NCI-H1105 (cell line): ENCODE measurements at places on chromosomes 1 and 21.

GRCh38 chr1:38994196-38994595 is 3.1 kb downstream of the AKIRIN1 start:
- DNase-seq = no peak

DNA sequence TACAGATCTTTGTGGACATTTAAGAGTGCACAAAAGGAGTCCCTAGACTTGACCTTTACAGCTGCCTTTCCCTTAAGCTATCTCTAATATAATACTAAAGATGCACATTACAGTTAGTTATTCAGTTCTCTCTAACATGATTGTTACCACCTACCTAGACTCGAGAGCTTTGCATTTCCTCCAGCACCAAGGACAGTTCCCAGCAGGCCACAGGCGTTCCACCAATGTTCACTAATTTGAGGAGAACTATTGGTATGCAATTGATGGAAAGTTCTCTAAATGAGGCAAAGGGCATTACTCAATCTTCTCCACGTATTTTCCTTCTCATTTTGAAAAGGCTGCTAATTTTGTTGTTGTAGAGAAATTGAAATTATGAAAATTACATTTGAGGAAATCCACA is 5.4 kb upstream of the NTNG1 start:
- no peak for DNase-seq

DNA sequence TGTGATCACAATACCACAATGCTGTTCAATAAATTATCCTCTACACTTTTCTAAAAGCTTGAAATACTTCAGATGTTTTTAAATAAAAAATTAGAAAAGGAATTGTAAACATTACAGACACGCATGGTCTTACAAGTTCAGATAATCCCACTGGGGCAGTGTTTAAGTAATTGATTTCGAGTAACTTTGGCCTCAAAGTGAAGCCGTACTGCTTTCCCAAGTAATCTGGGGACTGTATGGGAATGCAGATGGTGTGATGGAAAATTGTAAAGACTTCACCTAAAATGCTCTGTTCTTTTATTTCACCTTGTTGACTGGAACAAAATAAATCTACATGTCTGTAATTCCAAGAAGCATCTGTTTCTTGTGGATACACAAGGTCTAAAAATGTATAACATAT is 401.7 kb upstream of the LYPLAL1 start:
- DNase-seq = no peak

GRCh38 chr1:164716992-164717703 is 158.2 kb downstream of the PBX1 start:
- no peak for DNase-seq

GRCh38 chr1:8962812-8963530 is 17.3 kb downstream of the CA6 start:
- DNase-seq = peak; percentile 11

- DNase-seq = no peak
Measured at GRCh38 chr1:182095946-182096345, 34.4 kb upstream of the ZNF648 start.
